Fibroblast of the aortic adventitia (primary cell): ENCODE measurements at places on chromosomes 7 and 10. TPM values are rescaled to one million over a fixed set of nuclear protein-coding genes. Genes with fewer than 3 reads are reported as not detected.

Gene FAM131B
- total RNA-seq = 3.2 and 4.0 TPM in 2 replicates

GRCh38 chr10:109894516-109894915, 28.8 kb downstream of the XPNPEP1 start:
- peak; percentile 98 for DNase-seq

Gene SRRM3
- total RNA-seq = 0.18 and 1.3 TPM in 2 replicates

Gene CPVL
- 0.54 and 3.2 TPM in 2 replicates for total RNA-seq

GRCh38 chr7:35384761-35385700, 131.1 kb upstream of the TBX20 start:
- DNase-seq = no peak

Gene ALOX5
- total RNA-seq = not detected in 2 replicates

DNA sequence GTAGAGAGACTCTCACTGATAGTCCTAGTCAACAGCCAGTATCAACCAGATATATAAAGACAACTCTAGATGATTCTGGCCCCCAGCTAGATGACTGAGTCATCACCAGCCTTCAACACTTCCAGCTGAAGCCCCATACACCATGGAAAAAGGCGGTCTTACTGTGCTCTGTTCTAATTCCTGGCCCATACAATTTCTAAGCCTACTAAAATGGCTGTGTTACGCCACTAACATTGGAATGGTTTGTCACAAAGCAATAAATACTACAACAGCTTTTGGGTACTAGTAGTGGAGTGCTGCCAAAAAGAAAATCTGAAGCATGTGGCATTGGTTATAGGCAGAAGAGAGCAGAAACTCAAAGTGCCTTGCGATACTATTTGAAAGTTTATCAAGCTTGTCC, 13.0 kb upstream of the TES start:
- no peak for DNase-seq

DNA sequence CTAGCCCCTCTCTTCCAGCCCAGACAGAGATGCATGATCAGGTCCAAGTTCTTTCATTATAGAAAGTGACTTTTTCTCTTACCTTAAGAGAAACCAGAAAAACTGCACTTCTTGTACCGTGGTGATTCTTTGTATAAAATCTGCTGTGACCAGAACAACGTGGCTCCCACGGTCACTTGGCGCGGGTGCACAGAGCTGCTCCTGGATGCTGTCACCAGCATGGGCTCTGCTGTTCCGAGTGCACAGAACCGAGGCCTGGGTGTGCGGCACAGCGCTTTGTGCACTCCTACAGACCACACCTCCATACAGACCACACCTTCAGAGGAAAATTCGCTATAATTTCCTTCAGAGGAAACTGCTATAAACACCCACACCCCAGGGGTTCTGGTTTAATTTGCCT, 26.0 kb downstream of the VIPR2 start:
- DNase-seq = no peak

DNA sequence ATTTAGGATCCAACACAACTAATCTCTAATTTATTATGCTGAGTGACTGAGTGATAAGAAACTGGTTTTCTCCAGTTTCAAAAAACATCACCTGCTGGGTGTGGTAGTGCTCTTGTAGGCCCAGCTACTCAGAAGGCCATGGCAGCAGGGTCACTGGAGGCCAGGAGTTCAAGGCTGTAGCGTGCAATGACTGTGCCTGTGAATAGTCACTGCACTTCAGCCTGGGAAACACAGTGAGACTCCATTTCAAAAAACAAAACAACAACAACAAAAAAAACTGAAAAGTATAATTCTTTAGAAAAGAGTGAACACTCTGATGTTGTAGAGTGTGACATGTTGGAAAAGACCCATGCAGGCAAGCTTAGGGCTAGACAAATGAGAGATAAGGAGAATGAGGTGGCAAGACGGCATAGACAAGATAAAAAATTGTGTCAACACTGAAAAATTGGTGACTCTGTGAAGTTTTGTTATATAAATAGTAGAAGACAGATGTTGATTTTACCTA, 150.1 kb upstream of the GPR22 start:
- DNase-seq = no peak

GRCh38 chr10:4677296-4678021, 148.5 kb upstream of the AKR1E2 start:
- peak; percentile 93 for DNase-seq

Gene PLAU
- 21.6 and 24.9 TPM in 2 replicates for total RNA-seq

Gene GLCCI1
- total RNA-seq = 2.1 and 11.7 TPM in 2 replicates

Gene EIF4H
- total RNA-seq = 198 and 225 TPM in 2 replicates

DNA sequence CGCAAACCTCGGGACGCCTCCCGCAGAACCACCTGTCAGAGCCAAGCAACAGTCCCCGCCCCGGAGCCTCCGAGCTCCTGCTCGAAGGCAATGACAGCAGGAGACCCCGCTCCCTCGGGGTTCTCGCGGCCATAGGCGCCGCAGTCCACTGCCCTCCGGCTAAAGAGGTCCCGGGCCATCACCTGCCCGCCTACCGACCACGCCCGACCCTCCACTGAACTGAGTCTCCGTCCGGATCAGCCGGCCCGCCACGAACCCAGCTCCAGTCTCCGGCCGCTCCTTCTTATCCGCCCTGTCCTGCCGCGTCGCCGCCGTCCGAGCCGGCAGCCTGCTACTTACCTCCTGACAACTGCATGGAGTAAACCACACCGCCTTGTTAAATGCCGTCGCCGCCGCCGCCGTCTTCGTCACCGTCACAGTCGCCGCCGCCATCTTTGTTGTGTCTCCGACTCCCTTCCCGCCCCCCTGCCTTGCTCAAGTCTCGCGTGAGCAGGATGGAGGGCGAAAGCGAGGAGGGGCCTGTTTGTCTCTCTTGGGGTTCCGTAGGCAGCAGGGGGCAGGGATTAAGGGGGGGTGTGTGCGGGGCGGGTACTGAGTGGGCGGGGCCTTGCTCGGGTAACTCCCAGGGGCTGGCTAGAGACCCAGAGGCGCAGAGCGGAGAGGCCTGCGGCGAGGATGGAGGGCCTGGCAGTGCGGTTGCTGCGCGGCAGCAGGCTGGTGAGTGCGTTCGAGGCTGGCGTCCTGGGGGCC, at the start of the genes ACADSB and IKZF5:
ACADSB (plus strand) TSS at position 652 of the 750 bp plus-strand sequence; CDS start at position 676, 24 bp downstream.
IKZF5 (minus strand) TSS at position 441 of the 750 bp plus-strand sequence. CDS start 10,170 bp downstream, outside the sequence.
- DNase-seq = peak; percentile 97

Gene C10orf53
- not detected in 2 replicates for total RNA-seq

Gene LIPF
- total RNA-seq = not detected in 2 replicates

Gene PIK3CG
- total RNA-seq = 0.08 TPM in 1 of 2 replicates, not detected in the other

DNA sequence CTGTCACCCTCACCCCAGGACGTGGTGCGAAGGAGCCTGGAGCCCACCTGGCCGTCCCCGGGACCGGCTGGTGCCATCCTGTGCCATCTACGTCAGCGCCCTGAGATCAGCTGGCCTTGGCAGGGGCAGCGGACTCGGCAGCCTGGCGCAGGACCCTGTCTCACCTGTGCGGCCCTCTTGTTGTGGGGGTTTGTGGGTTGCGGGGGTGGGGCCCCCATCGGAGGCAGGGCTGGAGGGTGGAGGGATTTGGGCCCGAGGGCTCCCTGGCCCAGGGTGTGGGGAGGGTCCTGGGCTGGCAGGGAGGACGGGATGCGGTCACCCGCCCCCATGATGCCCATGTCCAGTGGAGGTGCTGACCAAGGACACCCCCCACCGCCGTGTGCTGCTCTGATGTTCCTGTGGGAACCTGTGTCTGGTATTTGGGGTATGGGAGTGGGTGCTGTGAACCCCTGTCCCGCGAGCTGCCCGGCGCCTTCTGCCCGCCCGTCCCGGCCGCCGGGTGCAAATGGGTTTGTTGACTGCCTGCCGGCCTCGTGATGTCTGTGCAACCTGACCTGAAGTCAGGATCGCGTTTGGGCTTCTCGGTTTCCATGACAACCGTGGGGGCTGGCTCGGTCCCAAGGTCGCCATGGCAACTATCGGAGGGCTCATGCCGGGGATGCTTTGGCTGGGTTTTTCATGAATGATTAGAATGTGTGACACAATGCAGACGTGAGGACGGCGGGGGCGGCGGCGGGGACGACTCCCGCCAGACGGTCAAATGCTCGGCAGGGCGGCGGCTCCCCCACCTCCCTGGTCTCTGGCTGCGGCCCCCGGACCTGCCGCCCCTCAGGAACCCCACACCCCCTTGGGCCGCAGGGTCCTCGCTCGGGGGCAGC, 7.3 kb downstream of the MAFK start:
- DNase-seq = peak; percentile 99

GRCh38 chr10:79159785-79160184, 91.0 kb downstream of the ZMIZ1 start:
- DNase-seq = peak; percentile 83

- peak; percentile 36 for DNase-seq
These were observed 53.3 kb upstream of the SLC16A12 start for GRCh38 chr10:89588671-89589070.

- no peak for DNase-seq
These were observed 173.8 kb downstream of the PARD3 start for GRCh38 chr10:34641147-34641912.

- DNase-seq = no peak
These were observed 34.2 kb downstream of the PDGFA start for GRCh38 chr7:485188-486081.

DNA sequence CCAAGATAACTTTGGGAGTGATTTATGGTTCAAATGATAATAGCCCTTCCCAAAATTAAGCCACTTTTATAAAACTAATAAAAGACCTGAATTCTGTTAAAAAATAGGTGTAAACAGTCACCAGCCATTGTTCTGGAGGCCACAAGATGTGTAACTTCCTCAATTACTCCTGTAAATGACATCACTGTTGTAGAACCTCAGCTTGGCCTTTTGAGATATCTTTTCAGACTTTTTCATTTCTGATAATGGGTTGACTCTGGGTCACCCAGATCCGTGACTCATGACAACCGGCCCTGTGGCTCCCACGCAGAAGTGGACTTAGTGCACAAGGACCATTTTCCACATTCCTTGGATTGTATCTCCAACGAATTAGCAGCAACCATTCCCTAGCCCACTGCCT, 106.6 kb downstream of the DKK1 start:
- peak; percentile 25 for DNase-seq

Gene ERVW-1
- total RNA-seq = not detected in 2 replicates

Gene PNLIP
- not detected in 2 replicates for total RNA-seq

- DNase-seq = no peak
These were observed 7.3 kb upstream of the ZNF22 start for GRCh38 chr10:44993226-44993921.

- no peak for DNase-seq
These were observed 12.5 kb downstream of the VENTX start for GRCh38 chr10:133249975-133250754.

Gene CALHM1
- total RNA-seq = not detected in 2 replicates

DNA sequence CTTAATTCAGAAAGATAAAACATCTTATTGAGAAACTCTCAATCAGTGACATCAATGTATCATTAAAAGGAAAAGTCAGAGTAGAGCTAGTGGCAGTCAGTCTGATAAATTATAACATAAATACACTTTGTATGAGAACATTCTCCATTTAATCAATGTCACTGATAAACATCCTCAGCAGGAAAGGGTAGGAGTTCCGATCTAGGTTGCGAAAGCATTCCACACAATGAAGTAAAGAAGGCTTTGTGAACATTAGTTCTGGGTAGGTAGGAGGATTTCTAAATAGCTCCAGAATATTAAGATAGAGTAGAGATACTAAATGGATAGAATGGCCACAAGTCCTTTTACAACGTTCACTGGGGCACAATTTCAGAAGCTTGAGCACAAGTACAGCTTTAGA, 179.7 kb upstream of the MALRD1 start:
- DNase-seq = peak; percentile 1

Gene BTBD16
- total RNA-seq = 0.09 TPM in 1 of 2 replicates, not detected in the other

Gene GRB10
- total RNA-seq = 20.1 and 39.1 TPM in 2 replicates

Gene OPALIN
- not detected in 2 replicates for total RNA-seq

Gene VWA2
- 0.09 TPM in 1 of 2 replicates, not detected in the other for total RNA-seq

- no peak for DNase-seq
These were observed 629.0 kb downstream of the CCSER2 start for GRCh38 chr10:84957427-84957826.

Gene PON2
- 30.0 and 52.5 TPM in 2 replicates for total RNA-seq

- DNase-seq = no peak
These were observed 177.7 kb upstream of the AHR start for GRCh38 chr7:17120756-17121155.
